ENCODE measurements at places on chromosomes 4 and X.

DNA sequence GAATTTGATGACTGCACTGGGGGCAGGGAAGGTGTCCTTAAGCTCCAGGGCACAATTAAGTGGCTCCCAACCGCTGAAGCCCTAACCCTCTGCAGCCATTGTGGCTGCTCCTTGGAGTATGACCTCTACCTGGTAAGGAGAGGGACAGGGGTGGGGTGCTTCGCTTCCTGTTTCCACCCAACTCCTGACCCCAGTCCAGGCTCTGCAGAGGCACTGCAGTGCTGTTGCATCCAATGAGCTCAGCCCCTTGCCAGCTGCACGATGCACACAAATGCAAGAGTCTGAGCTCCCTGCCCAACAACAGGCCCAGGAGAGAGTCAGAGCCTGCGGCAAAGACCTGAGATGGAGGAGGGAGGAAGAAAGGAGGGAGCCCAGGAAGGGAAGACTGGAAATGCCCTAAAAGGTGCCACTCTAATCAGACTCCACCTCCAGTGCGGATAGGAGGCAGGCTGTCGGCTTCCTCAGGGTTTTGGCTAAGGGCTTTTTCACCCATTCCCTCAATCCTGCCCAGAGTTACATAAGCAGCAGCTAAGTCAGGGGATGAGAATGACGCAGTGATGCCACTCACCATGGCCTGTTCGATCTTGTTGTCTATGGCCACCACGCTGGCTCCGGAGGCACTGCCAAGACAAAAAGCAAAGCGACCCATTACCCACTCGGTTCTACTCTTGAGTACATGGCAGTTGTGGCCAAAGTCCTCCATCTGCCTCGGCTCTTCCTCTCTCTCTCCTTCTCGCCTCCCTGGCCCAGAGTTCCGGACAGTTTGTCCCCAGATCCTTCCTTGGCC, 60.1 kb downstream of the TSC22D3 start:
- no peak for DNase-seq

GRCh38 chrX:137025930-137026329, 7.9 kb downstream of the GPR101 start:
- no peak for DNase-seq

DNA sequence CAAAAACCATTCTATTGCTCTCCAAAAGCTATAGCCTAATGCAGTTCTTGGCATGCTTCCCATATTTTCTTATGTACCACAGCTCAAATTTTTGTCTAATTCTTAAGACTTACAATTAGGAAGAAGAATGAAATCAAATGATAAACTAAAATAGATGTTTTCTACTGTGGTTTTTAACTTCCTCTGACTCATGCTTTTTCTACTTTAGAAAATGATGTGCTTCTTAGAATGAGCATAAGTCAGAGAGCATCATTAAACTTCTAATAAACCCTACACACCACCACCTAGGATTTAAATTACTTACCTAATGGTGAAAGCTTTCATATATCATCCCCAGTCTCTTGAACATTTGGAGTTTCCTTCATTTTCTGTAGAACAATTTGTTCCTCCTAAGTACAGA, 217.0 kb upstream of the NDST3 start:
- no peak for DNase-seq

GRCh38 chr4:130738233-130738632, 1642.3 kb downstream of the C4orf33 start:
- no peak for DNase-seq

DNA sequence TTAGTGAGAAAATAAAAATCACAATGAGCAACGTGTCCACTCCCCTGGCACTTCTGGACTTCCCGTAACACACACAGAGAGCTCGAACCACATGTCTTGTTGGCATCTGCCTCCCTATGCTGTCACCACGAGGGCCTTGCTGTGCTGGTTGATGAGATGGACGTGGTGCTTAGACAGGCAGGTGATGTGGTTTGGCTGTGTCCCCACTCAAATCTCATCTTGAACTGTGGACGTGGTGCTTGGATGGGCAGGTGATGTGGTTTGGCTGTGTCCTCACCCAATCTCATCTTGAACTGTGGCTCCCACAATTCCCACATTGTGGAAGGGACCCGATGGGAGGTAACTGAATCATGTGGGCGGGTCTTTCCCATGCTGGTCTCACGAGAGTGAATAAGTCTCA, 40.0 kb downstream of the FGFRL1 start:
- no peak for DNase-seq

GRCh38 chrX:77446908-77447652, at the start of gene FGF16:
Gene FGF16, plus strand, starts transcription at chrX:77447389. Its CDS starts 286 bp downstream, at chrX:77447675.
- DNase-seq: no peak

DNA sequence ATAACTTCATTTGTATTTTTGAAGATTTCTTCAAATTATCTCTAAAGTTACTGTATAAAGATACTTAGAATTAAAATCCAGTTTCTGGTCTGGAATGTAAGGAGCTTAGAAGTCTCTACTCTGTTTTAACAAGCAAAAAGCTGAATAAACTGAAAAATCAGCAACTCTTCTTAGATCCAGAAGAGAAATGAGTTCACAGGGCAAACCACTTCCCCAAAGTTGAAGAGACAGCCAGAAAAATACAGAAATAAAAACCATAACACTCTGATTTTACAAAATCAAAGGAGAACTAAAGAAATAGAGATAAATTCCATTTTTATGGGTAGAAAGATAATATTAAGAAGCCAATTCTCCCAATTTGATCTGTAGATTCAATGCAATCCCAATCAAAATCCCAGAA, 1166.8 kb downstream of the ADGRL3 start:
- no peak for DNase-seq

DNA sequence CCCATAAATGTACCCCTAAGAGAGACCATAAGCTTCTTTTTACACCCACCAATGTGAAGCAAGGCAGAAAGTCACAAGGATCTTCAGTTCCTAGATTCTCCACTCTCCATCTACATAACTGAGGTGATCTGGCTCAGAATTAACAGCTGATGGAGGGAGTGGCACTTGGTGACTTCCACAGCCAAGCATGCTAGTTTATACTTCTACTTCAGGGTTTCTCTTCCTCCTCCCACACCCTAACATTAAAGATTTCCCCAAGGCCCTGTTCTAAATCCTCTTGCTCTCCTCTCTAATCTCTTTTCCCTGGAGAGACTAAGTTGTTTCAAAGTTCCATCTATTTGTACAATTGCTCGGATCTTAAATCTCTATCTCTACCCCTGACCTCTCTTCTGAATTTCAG, 81.1 kb downstream of the MBNL3 start:
- no peak for DNase-seq

DNA sequence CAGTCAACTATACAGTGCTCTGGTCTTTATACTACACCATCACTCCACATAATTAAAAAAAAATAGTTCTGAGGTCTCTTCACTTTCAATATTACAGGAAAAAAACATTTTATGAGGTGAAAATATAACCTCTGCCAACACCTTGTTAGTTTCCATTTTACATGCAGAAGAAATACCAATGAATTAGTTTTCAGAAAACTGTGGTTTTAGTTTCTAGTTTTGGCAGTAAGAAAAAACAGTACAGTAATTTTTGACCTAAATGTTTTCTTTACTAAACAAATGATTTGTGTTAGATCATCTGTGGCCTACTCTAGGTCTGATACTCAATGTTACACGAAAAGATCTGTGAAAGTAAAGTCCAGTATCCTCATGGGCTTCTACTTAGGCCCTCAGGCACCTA, 10.0 kb downstream of the SULT1E1 start:
- no peak for DNase-seq

DNA sequence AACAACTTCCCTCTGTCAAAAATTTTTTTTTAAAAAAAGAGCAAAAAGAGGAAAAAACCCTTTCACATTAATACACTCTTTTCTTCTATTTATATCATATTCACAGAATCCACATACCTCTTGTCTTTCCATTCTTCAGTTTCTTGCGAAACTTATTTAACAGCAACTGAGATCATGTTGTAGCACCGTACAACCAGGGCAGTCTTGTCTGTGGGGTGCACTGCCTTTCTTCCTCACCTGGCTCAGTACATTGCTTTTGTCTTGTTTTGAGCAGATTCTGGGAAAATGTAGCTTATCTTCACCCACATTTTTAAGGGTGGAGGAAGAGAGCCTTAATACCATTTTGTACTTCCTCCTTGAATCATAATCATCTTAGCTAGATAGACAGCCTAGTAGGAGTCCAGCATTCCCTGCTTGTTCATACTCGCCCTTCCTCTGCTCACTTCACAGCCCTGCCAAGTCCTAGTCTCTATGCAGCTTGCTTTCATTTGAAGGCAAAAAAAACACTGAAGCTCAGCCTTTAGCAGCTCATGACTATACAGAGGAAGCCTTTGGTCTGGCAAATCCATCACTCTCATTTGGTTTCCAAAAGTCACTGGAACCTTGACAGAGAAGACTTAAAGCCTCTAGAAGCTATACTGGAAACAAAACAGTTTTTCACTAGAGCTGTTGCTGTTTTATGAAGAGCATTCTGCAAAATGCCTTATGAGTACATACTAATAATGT, 140.6 kb upstream of the BANK1 start:
- DNase-seq: no peak

GRCh38 chr4:41069838-41070237, 144.5 kb downstream of the APBB2 start:
- no peak for DNase-seq

- no peak for DNase-seq
These were observed 40.0 kb downstream of the VGLL1 start for GRCh38 chrX:136572030-136572429.

- DNase-seq: no peak
These were observed 159.8 kb downstream of the SLC4A4 start for GRCh38 chr4:71498625-71499024.

GRCh38 chrX:16853537-16853936, 16.6 kb downstream of the RBBP7 start:
- no peak for DNase-seq

- no peak for DNase-seq
These were observed 78.6 kb upstream of the FAM9A start for GRCh38 chrX:8879750-8880149.

GRCh38 chr4:142547974-142548373, 298.1 kb downstream of the INPP4B start:
- DNase-seq: no peak

- DNase-seq: no peak
These were observed 28.2 kb upstream of the MID1 start for GRCh38 chrX:10648614-10649013.

Measured in T-helper 2 cell treated with Interferon-gamma antibody and Interleukin-4, amounts not matched to agents 5 μg/mL and 100 μg/mL, for 36 hours (primary cell).